ENCODE measurements at places on chromosomes 6 and 20. TPM values are rescaled to one million over a fixed set of nuclear protein-coding genes. Genes with fewer than 3 reads are reported as not detected.

- no peaks in the 10 kb centered on the region for H3K27me3 ChIP-seq
- H3K27ac ChIP-seq = no peak overlapping the region
- H3K4me3 ChIP-seq = no peak overlapping the region
- no peaks in the 10 kb centered on the region for H3K36me3 ChIP-seq
Observed at GRCh38 chr6:107698146-107698545, 126.0 kb downstream of the SCML4 start.

DNA sequence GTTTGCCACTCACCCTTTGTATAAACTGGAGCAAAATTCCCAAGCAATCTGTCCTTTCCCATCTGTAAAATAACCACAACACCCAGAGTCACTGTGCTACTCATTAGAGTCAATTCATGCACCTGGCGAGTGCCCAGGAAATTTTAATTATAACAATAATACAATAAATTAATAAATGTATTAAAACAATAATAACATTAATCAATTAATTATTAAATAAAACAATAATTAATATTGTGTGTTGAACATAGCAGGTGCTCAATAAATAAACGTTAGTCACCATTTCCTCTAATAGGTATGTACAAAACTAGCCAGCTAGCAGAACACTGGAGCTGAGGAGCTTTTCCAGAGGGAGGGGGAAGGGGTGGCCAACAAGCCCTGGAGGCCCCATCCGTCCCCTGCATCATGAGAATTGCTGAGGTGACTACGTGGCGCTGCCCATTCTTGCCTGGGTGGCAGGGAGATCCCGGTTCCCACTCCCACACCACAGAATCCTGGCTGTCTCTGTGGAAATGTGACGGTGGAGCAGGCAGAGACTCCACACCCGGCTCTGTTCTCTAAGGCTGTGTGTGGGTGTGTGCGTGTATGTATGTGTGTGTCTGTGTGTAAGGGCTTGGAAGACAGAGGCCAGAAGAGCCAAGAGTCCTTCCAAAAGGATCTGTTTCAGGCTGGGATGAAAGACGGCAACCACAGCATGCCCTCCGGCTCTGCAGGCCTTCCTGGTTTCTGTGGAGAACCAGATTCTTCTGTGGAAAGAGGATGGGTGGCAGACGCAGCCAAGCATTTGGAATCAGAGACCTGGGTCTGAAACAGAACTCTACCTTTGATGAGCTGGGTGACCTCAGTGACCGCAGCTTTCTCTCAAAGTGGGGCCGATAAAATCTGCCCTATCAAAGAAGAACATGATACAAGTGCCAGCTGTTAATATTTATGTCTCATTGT lies 18.8 kb upstream of the EZR start:
- no peak for DNase-seq
- no peaks in the 10 kb centered on the region for H3K27me3 ChIP-seq
- no peaks in the 10 kb centered on the region for H3K36me3 ChIP-seq
- no peak overlapping the region for H3K4me3 ChIP-seq
- H3K4me1 ChIP-seq = no peaks in the 10 kb centered on the region

- H3K27me3 ChIP-seq = no peaks in the 10 kb centered on the region
- H3K4me3 ChIP-seq = no peak overlapping the region
- no peaks in the 10 kb centered on the region for H3K36me3 ChIP-seq
- no peak for DNase-seq
- no peaks in the 10 kb centered on the region for H3K4me1 ChIP-seq
Observed at GRCh38 chr20:23116311-23117089, 30.4 kb upstream of the CD93 start.

GRCh38 chr20:33267701-33268100 lies 15.3 kb upstream of the BPIFB1 start:
- H3K36me3 ChIP-seq = no peaks in the 10 kb centered on the region
- peaks cover 26% of the 10 kb centered on the region for H3K27me3 ChIP-seq
- H3K4me3 ChIP-seq = no peak overlapping the region
- no peak for DNase-seq
- no peak overlapping the region for H3K27ac ChIP-seq

- H3K27me3 ChIP-seq = no peaks in the 10 kb centered on the region
- H3K4me1 ChIP-seq = no peaks in the 10 kb centered on the region
- H3K27ac ChIP-seq = no peak overlapping the region
Observed at GRCh38 chr20:24798930-24799705, 150.0 kb upstream of the CST7 start.

DNA sequence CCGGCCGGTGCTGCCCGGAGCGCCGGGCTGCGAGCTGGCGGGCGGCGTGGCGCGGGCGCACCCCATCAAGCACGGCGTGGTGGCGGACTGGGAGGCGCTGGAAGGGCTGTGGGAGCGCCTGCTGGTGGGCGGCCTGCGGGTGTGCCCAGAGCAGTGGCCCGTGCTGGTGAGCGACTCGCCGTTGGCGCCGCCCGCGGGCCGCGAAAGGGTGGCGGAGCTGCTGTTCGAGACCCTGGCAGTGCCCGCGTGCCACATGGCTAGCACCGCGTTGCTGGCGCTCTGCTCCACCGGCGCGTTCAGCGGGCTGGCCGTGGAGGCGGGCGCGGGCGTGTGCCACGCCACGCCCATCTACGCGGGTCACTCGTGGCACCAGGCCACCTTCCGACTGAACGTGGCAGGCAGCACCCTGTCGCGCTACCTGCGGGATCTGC lies 517 bp downstream of the ACTL10 start:
- no peaks in the 10 kb centered on the region for H3K27me3 ChIP-seq
- no peak overlapping the region for H3K27ac ChIP-seq
- H3K4me3 ChIP-seq = peak overlapping the region; percentile 73
- peak; percentile 20 for DNase-seq
- peaks cover 8% of the 10 kb centered on the region for H3K4me1 ChIP-seq
- H3K36me3 ChIP-seq = no peaks in the 10 kb centered on the region

GRCh38 chr6:166005401-166005943 lies 162.2 kb downstream of the TBXT start:
- H3K36me3 ChIP-seq = no peaks in the 10 kb centered on the region
- no peaks in the 10 kb centered on the region for H3K4me1 ChIP-seq
- H3K27me3 ChIP-seq = peaks cover 57% of the 10 kb centered on the region

DDO gene
- total RNA-seq = not detected

CNR1 gene
- not detected for total RNA-seq

IRF4 gene
- 16.9 TPM for total RNA-seq

NKAPL gene
- not detected for total RNA-seq

FAM83B gene
- total RNA-seq = not detected

All from T-cell (primary cell).